Kidney tubule cell (primary cell): ENCODE measurements at places on chromosomes 3 and 15.

GRCh38 chr3:148330542-148330941 lies 367.2 kb upstream of the AGTR1 start:
- no peak for DNase-seq

GRCh38 chr3:197542741-197543454 lies 12.9 kb downstream of the BDH1 start:
- no peak for DNase-seq

DNA sequence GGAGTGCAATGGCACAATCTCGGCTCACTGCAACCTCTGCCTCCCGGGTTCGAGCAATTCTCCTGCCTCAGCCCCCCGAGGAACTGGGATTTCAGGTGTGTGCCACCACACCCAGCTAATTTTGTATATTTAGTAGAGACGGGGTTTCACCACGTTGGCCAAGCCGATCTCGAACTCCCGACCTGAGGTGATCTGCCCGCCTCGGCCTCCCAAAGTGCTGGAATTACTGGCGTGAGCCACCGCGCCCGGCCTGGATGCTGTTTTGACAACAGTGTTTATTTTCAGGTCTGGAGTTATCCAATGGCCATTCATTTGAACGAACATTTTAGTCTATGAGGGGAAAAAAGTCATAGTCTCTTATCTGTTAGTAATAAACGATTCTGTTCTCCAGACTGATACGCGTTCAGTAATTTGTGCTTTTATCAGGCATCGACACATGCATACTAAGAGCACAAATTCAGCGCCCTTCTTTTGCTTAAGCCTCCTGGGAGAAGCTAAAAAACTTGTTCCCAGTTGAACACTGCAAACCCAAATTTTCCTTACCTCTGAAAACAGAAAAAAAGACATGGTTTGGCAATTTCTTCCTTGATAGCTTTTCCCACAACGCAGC lies 1.3 kb downstream of the B3GALNT1 start:
- no peak for DNase-seq

- DNase-seq: no peak
Observed at GRCh38 chr3:24514119-24514518, 19.5 kb upstream of the THRB start.

- no peak for DNase-seq
Observed at GRCh38 chr3:185089751-185090150, 63.1 kb downstream of the C3orf70 start.

GRCh38 chr3:172846103-172846561 lies 95.6 kb downstream of the ECT2 start:
- DNase-seq: peak; percentile 49

DNA sequence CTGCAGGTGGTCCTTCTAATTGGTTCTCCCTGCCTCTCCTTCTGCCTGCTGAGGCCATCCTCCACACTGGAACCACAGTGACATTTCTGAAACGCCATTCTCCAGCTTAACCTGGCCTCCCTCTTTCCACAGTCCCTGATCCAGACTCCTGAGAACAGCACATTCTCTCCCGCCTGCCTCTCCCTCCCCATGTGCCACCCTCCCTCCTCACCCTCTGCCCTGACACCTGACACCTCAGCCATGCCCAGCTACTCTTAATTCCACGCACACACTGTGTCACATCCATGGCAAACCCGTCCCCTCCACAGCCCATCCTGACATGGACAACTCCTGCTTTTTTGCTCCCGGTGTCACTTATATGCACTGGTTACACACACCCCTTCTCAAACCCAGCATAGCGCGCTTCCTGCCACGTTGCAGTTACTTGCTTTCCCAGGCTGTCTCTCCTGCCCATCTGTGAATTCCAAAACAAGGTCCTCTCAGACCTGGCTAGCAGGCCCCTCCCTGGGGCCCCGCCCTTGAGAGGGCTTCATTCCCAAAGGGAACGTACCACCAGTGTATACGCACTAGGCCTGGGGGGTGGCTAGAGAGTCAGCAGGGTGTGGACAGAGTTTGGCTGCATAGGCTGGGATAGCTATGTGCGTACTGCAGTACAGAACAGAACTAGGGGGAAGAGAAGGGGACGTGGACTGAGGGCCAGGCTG lies 92.7 kb upstream of the BLM start:
- no peak for DNase-seq
